ENCODE measurements at places on chromosomes 5 and 9. TPM values are rescaled to one million over a fixed set of nuclear protein-coding genes. Genes with fewer than 3 reads are reported as not detected.

The CDKN2B-AS1 gene
- total RNA-seq, result not detected

The PCDHAC1 gene
- total RNA-seq, result 1.4 TPM

The GLT6D1 gene
- total RNA-seq, result not detected

The CERT1 gene
- total RNA-seq, result 29.7 TPM

The PPP3R2 gene
- total RNA-seq, result not detected

The CAMK2A gene
- 1.4 TPM for total RNA-seq

The UTP15 gene
- 25.0 TPM for total RNA-seq

The LMX1B gene
- total RNA-seq, result 1.9 TPM

The LCN1 gene
- total RNA-seq, result not detected

The INSL6 gene
- not detected for total RNA-seq

The FSD1L gene
- 3.2 TPM for total RNA-seq

The PTGS1 gene
- 1.3 TPM for total RNA-seq

The PRRX2 gene
- 5.2 TPM for total RNA-seq

The AMACR gene
- total RNA-seq, result 12.6 TPM

The IL33 gene
- 0.49 TPM for total RNA-seq

The CTNND2 gene
- total RNA-seq, result not detected

The MARCOL gene
- total RNA-seq, result not detected

The GARNL3 gene
- total RNA-seq, result 2.4 TPM

Measured in A549 treated with DMSO at 1 μM for 4 hours (cell line).